ENCODE measurements at places on chromosomes 1 and 21.

- no peak for DNase-seq
Measured at GRCh38 chr1:155952505-155952890, 11.1 kb downstream of the RXFP4 start.

GRCh38 chr1:242743983-242744780 is 219.7 kb upstream of the PLD5 start:
- DNase-seq = no peak

- no peak for DNase-seq
Measured at GRCh38 chr1:20787840-20788795, 1.0 kb upstream of the HP1BP3 start.

- no peak for DNase-seq
Measured at GRCh38 chr1:23452011-23452411, 27.5 kb upstream of the TCEA3 start.

- no peak for DNase-seq
Measured at GRCh38 chr1:66337249-66337648, 196.7 kb upstream of the SGIP1 start.

DNA sequence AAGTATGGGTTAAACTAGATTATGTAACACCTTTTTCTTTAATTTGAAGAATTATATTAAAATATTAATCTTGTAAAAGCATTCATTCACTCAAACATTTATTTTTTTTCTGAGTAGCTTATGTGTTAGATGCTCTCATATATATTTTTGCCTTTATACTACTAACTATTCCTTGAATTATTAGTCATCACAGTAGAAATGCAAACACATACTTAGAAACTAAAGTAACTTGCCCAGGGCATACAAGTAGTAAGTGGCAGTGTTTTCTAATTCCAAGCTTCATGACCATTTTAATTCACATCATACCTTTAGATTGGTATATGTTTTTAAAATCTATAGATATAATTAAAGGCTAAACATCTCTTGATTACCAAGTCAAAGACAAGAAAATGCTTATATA is 1271.0 kb downstream of the BRINP3 start:
- DNase-seq = no peak

DNA sequence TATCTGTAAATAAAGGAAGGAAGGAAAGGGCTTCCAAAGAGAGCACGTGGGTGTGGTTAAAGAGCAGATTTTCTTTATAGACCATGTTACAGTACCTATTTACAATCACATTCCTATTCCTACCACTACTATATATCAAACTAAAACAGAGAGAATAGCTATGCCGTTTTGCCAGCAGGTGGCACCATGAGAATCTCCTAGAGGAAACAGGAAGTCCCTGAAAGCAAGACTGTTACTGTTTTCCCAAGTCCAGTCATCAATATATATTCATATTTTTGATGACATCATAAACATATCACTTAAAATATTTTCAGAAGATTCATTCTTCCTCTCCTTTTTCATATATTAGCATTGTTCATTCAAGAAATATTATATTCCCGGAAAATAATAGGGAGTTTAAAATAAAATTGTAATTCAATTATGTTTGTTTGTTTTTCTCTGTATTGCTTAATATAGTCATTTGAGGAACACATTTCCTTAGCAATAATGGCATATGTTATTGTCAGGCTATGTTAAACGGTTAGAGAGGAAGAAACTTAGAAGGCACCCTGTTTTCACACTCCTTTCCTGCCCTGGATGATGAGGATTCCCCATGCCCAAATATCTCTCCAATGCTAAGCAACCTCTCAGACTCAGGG is 6.6 kb downstream of the CCDC190 start:
- DNase-seq = no peak

- no peak for DNase-seq
Measured at GRCh38 chr1:220786337-220787068, at the start of gene MTARC1. TSS of gene MTARC1 (plus strand) at chr1:220786913. CDS start at chr1:220786945, 32 bp downstream.

- peak; percentile 66 for DNase-seq
Measured at GRCh38 chr1:191174298-191174697, 696.6 kb upstream of the BRINP3 start.

- DNase-seq = no peak
Measured at GRCh38 chr1:156384007-156384406, 15.0 kb downstream of the RHBG start.

GRCh38 chr1:167065471-167065870 is 24.7 kb downstream of the GPA33 start:
- DNase-seq = no peak

GRCh38 chr1:162316187-162316586 is 60.5 kb downstream of the SPATA46 start:
- DNase-seq = no peak

DNA sequence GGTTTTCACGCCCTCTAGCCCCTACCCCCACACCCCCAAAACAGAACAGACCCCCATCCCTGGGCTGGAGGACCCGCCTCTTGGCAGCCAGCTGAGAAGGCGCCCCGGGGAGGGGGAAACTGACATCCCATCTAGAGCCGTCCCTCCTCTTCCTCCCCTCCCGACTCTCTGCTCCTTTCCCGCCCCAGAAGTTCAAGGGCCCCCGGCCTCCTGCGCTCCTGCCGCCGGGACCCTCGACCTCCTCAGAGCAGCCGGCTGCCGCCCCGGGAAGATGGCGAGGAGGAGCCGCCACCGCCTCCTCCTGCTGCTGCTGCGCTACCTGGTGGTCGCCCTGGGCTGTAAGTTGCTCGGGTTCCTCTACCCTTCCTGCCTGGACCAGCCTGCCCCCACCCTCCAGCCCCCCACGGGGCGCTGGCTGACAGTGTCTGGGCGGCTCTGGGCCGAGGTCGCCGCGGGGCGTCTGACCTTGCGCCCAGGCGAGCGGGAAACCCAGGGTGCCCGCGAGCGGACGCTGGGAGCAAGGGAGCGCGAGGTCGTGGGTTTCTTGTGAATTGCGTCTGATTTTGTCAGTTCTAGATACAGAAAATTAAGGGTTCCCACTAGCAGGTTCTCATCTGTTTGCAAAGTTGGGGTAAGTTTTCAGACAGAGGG is 618 bp downstream of the JAM2 start:
- DNase-seq = no peak

- no peak for DNase-seq
Measured at GRCh38 chr1:75127916-75128717, 6.1 kb upstream of the LHX8 start.

GRCh38 chr1:147892731-147893214 is 9.8 kb upstream of the GJA8 start:
- no peak for DNase-seq

DNA sequence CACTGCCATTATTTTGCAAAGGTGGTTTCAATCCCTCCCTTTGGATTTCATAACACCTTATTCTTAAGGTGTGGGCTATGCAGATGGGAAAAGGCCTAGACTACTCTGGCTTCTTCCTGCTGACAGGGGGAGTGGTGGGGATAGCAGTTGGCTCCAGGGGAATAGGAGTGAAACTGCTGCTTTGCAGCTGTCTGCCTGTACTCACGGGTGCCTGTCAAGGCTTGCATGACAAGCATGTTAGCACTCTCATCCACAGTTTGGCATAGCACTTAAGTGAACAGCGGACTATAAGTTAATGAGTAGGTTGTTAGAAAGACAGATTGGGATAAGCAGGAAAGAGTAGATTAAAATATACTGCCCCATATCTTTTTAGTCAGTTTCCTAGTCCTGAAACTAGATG is 287.5 kb upstream of the DAB1 start:
- no peak for DNase-seq

DNA sequence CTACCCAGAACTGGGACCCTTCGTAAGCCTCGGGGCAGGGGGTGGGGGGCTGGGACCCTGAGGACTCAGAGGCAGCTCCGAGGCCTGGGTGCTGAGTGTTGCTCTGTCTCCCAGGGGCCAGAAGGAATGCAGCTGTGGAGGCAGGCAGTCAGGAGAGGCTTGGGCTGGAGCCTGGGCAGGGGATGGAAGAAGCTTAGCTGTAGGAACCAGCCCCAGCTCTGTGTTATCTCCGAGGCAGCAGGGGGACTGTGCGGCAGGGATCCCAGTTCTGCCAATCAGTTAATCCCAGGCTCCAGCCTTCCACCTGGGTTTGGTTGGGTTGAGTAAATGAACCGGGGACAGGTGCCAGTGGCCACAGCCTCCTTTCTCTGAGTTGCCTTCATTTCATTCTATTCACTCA is 8.2 kb upstream of the GRIK3 start:
- no peak for DNase-seq

DNA sequence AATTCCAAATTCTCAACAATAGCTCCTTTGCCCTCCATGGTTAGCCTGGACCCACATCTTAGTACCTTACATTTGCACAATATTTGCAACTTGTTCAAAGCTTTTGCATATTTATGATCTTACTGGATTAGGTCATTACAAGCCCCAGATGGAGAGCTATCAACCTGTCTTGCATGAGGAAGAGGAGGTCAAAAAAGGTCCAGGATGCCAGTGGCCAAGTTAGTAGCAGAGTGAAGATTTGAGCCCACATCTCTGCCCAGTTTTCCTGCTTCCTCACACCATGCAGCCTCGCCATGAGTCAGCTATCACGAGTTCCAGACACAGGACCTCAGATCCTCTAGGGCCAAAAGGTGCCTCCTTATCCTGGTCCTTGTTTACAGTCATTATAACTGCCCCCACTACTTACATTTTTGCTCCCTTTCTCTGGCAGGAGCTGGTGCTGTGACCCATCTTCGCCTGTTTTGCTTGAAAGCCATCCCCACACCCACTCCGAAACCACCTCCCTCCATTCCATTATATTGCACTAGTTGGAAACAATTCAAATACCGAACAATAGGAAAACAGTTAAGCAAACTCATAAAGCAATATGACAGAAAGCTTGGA is 5.0 kb upstream of the AHCYL1 start:
- no peak for DNase-seq

DNA sequence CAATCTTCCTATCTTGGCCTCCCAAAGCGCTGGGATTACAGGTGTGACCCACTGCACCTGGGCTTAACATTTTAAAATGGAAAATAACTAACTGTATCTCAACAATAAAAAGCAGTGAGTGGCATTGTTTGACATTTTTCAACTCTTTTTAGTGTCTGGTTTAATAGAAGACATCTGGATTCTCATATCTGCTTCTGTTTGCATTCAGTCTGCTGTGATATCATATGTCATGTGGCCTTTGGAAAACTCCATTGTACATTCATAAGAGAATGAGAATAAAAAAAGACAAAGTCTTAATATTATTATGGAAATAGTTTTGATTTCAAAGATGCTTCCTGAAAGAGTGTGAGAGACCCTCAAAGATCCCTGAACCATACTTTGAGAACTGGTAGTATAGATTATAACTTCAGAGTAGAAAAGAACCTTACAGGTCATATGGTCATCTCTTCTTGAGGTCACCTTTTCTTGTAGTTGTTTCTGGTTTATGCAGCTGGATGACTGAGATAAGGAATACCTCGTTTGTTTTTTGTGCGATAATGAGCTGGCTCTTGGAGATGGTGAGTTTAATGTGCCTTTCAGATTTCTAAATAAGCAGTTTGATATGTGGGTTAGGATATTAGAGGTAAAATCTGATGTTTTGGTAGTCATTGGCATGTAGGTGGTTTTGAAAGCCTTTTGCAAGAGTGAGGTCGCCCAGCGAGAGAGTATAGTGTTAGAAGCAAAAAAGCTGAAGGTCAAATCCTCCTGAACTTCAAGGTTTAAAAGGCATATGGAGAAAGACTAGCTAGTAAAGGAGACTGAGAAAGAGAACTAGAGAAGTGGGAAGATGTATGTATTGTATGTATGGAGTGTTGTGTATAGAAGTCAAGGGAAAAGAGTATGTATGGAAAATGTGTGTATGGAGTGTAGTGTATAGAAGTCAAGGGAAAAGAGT is 17.2 kb downstream of the CEP350 start:
- no peak for DNase-seq

- no peak for DNase-seq
Measured at GRCh38 chr21:45995686-45996179, 14.2 kb downstream of the COL6A1 start.

DNA sequence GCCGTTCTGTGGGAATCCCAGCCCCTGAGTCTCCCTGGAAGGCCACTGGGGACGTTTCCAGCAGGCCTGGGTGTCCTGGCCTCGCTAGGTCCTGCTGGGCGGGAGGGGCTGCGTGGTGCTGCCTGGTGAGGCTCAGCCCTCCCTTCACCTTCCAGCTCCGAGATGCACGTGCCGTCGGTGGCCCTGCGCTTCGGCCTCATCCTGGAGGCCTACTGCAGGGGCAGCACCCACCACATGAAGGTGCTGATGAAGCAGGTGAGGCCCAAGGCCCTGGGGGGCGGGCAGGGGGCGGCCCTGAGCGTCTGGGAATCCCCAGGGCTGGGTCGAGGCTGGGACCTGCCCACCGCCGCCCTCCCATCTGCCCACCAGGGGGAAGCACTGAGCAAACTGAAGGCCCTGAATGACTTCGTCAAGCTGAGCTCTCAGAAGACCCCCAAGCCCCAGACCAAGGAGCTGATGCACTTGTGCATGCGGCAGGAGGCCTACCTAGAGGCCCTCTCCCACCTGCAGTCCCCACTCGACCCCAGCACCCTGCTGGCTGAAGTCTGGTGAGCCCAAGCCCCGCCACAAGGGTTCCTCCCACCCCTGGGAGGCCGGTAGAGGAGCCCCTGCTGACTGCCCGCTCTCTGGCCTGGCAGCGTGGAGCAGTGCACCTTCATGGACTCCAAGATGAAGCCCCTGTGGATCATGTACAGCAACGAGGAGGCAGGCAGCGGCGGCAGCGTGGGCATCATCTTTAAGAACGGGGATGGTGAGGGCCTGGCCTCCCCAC is 70.3 kb downstream of the PIK3CD start:
- DNase-seq = no peak

- no peak for DNase-seq
Measured at GRCh38 chr1:219041141-219041540, 132.5 kb upstream of the LYPLAL1 start.

- no peak for DNase-seq
Measured at GRCh38 chr1:243345205-243345604, 89.4 kb downstream of the SDCCAG8 start.

DNA sequence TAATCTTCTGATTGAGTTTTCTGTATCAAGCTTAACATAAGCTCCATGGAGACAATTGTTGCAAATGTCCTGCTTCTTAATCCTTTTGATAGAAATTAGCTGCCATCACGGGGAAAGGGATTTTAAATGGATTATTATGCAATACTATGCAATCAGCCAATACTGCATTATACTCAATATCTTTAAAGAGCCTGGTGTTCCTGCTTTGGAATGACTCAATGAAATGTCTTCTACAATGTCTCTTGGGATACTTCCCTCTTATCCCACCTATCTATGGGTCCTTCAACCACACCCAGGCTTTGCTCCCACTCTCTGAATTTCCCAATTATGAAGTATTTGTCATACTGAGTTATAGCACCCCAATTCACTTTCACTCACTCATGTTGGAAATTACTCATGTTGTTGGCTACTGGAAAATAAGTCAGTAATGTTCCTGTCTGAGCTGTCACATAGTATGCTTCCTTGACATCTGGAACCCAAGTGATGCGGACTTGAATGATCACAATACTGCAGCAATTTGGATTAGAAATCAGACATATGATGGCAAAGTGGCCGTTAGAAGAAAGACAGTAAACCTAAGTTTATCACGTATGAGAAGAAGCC is 85.0 kb downstream of the TPR start:
- no peak for DNase-seq
